ENCODE measurements at places on chromosomes 6 and 20.

- no peak for DNase-seq
Observed at GRCh38 chr6:96410467-96410866, 111.1 kb upstream of the UFL1 start.

- DNase-seq: no peak
Observed at GRCh38 chr6:26116267-26116666, 29.0 kb downstream of the HFE start.

DNA sequence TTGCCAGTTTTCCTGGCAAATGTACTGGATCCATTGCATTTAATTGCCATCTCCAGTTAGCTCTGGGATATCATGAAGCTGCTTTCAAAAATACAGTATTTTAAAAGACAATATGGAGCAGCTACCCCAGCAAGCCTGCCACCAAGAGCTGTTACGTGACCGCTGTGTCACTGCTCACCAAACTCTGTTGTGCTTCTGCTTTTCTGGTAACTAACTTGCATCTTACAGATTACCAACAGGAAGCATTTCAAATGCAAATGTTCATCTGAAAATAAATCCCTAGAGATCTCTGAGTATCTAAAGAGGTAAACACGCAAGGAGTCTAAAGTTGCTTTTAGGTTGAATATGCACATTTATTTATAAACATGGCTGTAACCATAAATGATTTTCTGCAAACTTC is 1008.3 kb downstream of the KIF16B start:
- DNase-seq: no peak

- no peak for DNase-seq
Observed at GRCh38 chr6:1129131-1129530, 182.8 kb upstream of the FOXQ1 start.

GRCh38 chr20:62823688-62824475 is 7.0 kb downstream of the COL9A3 start:
- DNase-seq: no peak

- no peak for DNase-seq
Observed at GRCh38 chr6:21202521-21202920, 391.0 kb upstream of the SOX4 start.

DNA sequence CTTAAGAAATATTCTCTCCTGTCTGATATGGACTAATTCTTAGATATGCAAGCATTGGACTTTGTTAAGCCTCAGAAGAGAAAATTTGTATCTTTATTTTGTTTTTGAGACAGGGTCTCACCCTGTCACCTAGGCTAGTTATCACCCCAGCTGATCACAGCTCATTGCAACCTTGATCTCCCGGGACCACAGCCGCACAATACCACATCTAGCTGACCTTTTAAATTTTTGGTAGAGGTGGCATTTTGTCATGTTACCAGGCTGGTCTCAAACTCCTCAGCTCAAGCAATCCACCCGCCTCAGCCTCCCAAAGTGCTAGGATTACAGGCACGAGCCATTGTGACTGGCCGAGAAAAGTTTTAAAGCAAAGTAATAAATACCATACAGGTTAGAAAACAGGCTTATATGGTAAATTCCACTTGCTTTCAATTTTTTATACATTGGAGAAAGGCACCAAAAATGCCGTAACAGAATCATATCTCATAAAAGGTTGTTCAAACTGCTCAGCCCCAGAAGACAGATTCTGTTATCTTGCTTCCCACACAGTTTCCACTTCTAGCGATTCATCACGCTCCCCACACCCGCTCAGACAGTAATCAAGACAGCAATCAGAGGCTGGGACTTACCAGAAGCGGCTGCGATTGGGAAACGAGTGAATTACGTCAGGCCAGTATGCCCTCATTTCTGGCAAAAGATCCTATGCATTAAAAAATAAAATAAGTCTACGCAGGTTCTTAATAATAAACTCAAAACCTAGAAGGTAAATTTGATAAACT is 13.8 kb downstream of the RNASET2 start:
- peak; percentile 56 for DNase-seq

- no peak for DNase-seq
Observed at GRCh38 chr6:11847515-11848345, 69.1 kb upstream of the ADTRP start.

DNA sequence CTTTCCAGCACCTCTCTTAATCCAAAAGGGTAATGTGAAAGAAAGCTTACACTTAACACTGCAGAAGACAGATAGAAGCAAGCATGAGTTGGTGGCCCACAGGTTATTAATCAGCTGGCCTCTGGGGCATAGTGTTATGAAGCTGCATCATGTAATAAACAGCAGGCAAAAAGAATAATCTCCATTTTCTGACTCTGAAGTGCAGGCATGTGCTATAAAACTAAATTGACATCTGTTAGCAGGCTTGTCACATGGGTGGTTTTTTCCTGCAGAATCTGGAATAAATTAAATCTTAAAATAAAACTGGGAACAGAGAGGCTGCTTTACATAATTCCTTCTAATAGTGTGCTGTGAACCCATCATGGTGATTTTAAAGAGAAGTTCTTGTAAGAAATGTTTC is 73.3 kb downstream of the METTL24 start:
- no peak for DNase-seq

GRCh38 chr6:22519237-22519636 is 50.1 kb upstream of the HDGFL1 start:
- no peak for DNase-seq

DNA sequence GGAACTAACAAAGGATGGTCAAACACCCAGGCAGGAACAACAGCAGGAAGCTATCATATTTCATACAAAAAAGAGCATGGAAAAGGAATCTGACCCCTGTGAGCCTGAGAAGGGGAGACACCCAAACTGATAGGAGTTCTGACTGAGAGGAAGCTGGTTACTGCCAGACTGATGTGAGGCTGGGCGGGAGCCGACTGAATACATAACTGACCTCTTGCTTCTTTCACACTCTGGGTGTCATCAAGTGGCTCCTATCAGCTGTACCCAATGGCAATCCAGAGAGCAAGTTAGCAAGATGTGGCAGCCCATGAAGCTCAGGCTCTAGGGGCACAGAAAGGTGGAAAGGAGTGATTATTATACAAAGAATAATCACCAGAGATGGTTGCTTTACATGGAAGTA is 795.1 kb upstream of the HS3ST5 start:
- no peak for DNase-seq

GRCh38 chr20:38986663-38987062 is 24.5 kb downstream of the DHX35 start:
- DNase-seq: no peak

DNA sequence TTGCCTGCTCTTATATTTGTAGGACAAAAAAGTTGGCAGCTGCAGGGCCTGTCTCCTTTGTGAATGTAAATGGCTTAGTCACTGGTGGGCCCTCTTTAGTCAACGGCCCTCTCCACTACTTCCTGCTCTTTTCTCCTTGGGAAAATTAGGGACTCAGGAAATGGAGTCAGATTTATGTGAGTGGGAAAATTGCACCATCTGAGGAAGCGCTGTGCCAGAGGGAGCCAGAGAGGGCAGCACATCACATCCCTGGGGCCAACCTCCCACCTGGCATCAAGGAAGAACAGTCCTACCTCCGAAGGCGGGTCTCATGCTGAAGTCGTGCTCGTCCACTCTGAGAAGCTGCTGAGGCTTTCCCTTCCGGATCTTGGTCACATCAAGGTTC is 15.6 kb downstream of the GABRR2 start:
- DNase-seq: no peak

All from stimulated activated CD4-positive, alpha-beta T cell treated with anti-CD3 and anti-CD28 coated beads, Interleukin-2, amount 100 ng/mL, for 48 hours (primary cell).